ENCODE measurements at places on chromosomes 16 and 17. TPM values are rescaled to one million over a fixed set of nuclear protein-coding genes. Genes with fewer than 3 reads are reported as not detected.

DNA sequence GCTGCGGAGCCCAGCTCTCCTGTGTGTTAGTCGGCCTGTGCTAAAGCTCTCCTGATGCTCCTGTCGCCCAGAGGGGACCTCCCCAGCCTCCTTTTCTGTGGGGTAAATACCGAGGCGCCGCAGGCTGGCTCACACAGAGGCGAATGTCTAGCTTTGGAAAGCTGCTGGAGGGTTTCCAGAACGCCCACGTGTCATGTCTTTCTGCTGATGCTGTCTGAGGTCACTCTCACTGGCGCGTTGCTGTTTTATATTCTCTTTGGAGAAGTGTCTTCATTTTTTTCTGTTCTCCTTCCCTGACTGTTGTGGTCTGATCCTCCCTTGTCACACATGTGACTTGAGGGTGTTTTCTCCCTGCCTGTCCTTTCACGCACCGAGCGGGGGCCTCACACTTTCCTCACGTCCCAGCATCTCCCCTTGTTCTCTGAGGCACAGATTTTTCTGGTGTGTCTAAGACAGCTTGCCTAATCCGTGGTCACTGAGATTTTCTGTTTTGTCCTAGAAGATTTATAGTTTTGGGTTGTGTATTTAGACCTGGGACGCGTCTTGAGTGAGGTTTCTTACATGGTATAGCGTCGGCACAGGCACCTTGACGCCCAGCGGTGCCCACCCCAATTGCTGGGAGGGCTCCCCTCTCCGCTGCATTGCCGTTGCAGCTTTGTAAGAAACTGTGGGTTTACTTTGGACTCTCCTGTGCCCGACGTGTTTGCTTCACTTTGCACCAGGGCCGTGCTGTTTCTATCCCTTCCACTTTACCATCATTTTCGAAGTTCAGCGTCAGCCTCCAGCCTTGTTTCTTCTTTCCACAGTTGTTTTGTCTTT is 92.1 kb upstream of the ZNF750 start:
- DNase-seq, result no peak
- peak overlapping the region; percentile 45 for H3K27ac ChIP-seq
- no peaks in the 10 kb centered on the region for H3K4me1 ChIP-seq
- H3K4me3 ChIP-seq, result peak overlapping the region; percentile 37
- peaks cover 5% of the 10 kb centered on the region for H3K27me3 ChIP-seq

DNA sequence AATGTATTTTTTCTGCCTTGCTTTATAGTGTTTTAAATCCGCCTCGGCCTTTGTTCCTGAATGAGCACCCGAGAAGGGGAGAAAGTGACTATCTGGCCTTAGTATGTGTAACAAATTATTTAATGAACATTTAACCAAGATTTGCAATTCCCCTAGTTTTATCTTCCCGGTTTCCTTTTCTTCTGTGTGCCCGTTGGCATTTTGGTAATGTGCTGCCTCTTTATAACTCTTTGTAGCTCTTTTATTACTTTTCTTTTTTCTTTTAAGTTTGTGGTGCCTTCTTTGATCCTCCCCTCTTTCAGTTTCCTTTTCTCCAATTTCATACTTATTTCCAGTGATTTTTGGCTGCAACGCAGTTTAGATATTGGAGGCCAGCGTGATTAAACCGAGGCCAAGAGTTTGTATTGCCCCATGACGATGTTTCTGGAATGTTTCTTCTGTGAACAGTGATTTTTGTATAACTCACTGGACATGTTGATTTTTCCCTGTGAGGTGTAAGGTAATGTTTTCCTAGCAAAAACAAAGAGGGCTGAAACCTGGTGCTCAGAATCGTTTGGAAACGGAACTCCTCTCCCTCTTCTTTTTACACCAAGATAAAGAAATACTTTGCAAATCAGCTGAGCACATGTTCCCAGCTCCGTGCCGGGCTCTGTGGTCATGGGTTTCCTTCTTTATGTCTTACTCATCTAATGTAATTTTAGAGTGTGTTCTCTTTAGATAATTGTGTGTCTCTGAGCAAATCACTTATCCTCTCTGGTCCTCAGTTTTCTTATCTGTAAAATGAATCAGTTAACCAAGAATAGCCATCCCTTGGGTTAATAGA is 344.3 kb downstream of the WWOX start:
- no peaks in the 10 kb centered on the region for H3K4me1 ChIP-seq
- no peak overlapping the region for H3K27ac ChIP-seq
- H3K36me3 ChIP-seq, result no peaks in the 10 kb centered on the region
- H3K27me3 ChIP-seq, result no peaks in the 10 kb centered on the region

DNA sequence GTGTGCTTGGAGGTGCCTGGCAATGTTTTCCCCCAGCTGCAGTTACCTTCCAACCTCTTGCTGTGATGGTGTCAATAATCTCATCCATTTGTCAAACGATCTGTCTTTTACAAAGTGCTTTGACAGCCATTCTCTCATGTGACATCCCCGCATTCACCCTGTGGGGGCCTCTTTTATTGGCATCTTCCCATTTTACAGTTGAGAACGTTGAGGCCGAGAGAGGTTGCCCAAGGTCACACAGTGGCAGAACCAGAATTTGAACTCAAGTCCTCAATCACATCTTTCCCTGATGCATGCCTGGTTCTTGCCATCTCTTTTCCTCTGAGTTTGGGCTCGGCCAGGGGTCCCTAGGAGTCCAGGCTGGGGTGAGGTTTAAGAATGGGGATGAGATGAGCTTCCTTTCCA is 1.5 kb downstream of the TAOK2 start:
- peak overlapping the region; percentile 94 for H3K4me3 ChIP-seq
- H3K4me1 ChIP-seq, result peaks cover 25% of the 10 kb centered on the region
- H3K27ac ChIP-seq, result peak overlapping the region; percentile 83
- no peaks in the 10 kb centered on the region for H3K36me3 ChIP-seq

- DNase-seq, result no peak
- no peak overlapping the region for H3K4me3 ChIP-seq
- H3K27ac ChIP-seq, result no peak overlapping the region
- H3K4me1 ChIP-seq, result no peaks in the 10 kb centered on the region
- H3K27me3 ChIP-seq, result no peaks in the 10 kb centered on the region
Measured at GRCh38 chr17:69406941-69407340, 7.6 kb upstream of the MAP2K6 start.

GRCh38 chr17:1484060-1484535 is 8.4 kb downstream of the MYO1C start:
- H3K4me3 ChIP-seq, result peak overlapping the region; percentile 57
- peaks cover 5% of the 10 kb centered on the region for H3K36me3 ChIP-seq
- H3K27ac ChIP-seq, result no peak overlapping the region
- H3K27me3 ChIP-seq, result peaks cover 10% of the 10 kb centered on the region

DNA sequence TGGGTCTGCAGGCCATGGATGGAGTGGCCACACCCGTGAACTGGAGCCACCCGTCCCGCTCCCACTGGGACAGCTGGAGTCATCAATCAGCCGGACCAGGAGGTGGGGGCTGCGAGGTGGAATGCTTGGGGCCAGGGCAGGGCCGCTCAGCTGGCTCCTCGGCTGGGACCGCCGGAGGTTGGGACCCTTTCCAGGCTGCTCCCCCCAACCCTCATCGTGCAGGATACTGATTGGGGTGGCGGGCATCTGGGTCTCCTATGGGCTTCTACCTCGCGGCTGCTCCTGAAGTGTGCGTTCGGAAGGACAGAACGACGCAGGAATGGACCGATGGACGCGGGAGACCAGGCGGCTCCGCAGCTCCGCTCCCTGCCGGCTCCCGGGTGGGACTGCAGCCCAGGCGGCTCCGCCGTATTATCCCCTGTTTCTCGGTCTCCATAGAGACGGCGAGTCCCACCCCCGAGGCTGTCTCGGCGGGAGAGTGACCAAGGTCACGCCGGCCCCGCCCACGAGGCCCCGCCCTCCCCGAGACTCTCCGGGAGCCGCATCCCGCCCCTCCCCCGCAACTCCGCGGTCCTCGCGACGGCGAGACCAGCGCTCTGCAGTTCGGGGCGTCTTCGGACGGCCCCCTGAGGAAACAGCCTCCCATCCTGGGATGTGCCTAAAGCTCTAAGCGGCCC is at the start of gene TPPP3:
TSS of gene TPPP3 (minus strand) at position 388 of the 677 bp plus-strand sequence. CDS start 2,387 bp downstream, outside the sequence.
- peak; percentile 89 for DNase-seq
- peak within 1 kb of the TSS; percentile 72 for H3K27ac ChIP-seq
- H3K4me3 ChIP-seq, result peak within 1 kb of the TSS; percentile 85
- H3K27me3 ChIP-seq, result peaks cover 15% of the 10 kb centered on the region
- H3K36me3 ChIP-seq, result no peaks in the 10 kb centered on the region

DNA sequence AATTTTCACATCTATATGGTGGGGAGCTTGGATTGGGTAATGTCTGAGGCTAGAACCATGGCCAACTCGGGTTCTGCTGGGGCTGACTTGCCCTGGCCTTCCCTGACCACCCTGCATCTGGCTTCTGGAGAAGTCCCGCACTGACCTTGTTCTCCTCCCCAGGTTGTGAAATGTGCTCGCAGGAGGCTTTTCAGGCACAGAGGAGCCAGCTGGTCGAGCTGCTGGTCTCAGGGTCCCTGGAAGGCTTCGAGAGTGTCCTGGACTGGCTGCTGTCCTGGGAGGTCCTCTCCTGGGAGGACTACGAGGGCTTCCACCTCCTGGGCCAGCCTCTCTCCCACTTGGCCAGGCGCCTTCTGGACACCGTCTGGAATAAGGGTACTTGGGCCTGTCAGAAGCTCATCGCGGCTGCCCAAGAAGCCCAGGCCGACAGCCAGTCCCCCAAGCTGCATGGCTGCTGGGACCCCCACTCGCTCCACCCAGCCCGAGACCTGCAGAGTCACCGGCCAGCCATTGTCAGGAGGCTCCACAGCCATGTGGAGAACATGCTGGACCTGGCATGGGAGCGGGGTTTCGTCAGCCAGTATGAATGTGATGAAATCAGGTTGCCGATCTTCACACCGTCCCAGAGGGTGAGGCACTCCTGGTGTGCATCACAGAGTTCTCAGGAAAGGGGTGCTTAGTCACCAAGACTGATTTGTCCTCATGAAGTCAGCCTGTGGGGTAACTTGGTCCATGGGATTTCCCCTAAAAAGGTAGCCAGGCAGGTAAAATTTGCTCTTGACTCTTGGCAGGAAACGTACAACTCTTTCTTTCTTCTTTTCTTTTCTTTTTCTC is 6.1 kb downstream of the NOD2 start:
- H3K36me3 ChIP-seq, result peaks cover 5% of the 10 kb centered on the region

DNA sequence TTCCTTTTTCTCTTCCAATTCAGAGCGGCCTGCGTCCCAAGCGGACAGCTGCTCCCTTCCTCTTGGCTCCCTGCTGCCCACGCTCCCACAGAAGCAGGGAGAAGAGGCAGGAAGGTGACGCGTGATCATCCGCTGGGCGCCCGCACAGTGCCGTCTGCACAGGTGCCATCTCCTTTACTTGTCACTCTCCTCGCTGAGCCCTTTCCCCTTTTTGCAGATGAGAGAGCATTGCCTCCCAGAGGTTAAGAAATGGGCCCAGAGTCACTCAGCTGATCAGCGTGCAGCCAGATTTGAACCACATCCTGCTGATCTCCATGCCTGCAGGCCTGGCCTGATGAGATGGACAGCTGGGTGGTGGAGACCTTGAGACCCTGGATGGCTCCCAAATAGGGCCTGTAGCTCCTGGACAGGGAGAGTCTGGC is 299.8 kb downstream of the SEC14L1 start:
- H3K27me3 ChIP-seq, result peaks cover 12% of the 10 kb centered on the region
- H3K4me3 ChIP-seq, result peak overlapping the region; percentile 30
- H3K36me3 ChIP-seq, result no peaks in the 10 kb centered on the region
- peaks cover 55% of the 10 kb centered on the region for H3K4me1 ChIP-seq
- peak overlapping the region; percentile 75 for H3K27ac ChIP-seq

- H3K27me3 ChIP-seq, result peaks cover 5% of the 10 kb centered on the region
- no peak overlapping the region for H3K27ac ChIP-seq
- DNase-seq, result no peak
- H3K4me1 ChIP-seq, result no peaks in the 10 kb centered on the region
- H3K4me3 ChIP-seq, result no peak overlapping the region
Measured at GRCh38 chr16:2962334-2963073, 1.6 kb upstream of the KREMEN2 start.

DNA sequence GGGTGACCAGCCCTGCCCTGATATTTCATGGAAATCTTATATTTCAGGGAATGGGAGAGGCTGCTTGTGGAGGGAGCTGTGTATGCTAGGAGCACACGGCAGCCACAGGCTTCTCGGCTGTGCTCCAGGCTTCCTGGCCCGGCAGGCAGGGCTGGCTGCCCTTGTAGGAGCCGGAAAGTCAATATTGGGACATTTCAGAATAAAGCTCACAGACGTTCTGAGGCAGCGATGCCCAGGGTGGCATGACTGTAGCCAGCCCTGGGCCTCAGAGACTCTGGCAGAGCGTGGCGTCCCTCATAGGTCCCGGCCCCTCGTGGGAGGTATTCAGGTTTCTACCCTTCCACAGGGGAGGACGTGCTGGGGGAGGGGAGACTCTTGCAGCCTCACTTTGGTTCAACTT is 65.7 kb downstream of the BANP start:
- H3K36me3 ChIP-seq, result peaks cover 6% of the 10 kb centered on the region
- H3K4me3 ChIP-seq, result no peak overlapping the region
- no peak for DNase-seq
- no peaks in the 10 kb centered on the region for H3K27me3 ChIP-seq
- H3K27ac ChIP-seq, result no peak overlapping the region

GRCh38 chr16:10827691-10828341 is 9.2 kb upstream of the TVP23A start:
- H3K4me3 ChIP-seq, result no peak overlapping the region
- no peaks in the 10 kb centered on the region for H3K4me1 ChIP-seq
- DNase-seq, result no peak
- peaks cover 4% of the 10 kb centered on the region for H3K27me3 ChIP-seq
- no peak overlapping the region for H3K27ac ChIP-seq

GRCh38 chr16:64870859-64871258 is 251.0 kb downstream of the CDH11 start:
- H3K4me3 ChIP-seq, result no peak overlapping the region
- H3K36me3 ChIP-seq, result no peaks in the 10 kb centered on the region
- no peak for DNase-seq
- H3K27ac ChIP-seq, result no peak overlapping the region
- peaks cover 2% of the 10 kb centered on the region for H3K4me1 ChIP-seq

- no peak for DNase-seq
- H3K27me3 ChIP-seq, result peaks cover 3% of the 10 kb centered on the region
Measured at GRCh38 chr17:32103476-32104113, 38.7 kb upstream of the RHOT1 start.

GRCh38 chr17:50916026-50916707 is 50.0 kb upstream of the TOB1 start:
- H3K4me1 ChIP-seq, result peaks cover 18% of the 10 kb centered on the region
- no peak for DNase-seq
- H3K36me3 ChIP-seq, result no peaks in the 10 kb centered on the region
- H3K27me3 ChIP-seq, result peaks cover 6% of the 10 kb centered on the region
- no peak overlapping the region for H3K27ac ChIP-seq
- H3K4me3 ChIP-seq, result no peak overlapping the region

GRCh38 chr17:41957031-41957868 is 9.3 kb upstream of the CNP start:
- peaks cover 2% of the 10 kb centered on the region for H3K27me3 ChIP-seq
- DNase-seq, result no peak
- H3K4me1 ChIP-seq, result peaks cover 13% of the 10 kb centered on the region
- no peak overlapping the region for H3K4me3 ChIP-seq

The TCAP gene
- 2.3 TPM for total RNA-seq

The CCL17 gene
- total RNA-seq, result not detected

The CDH13 gene
- 81.1 TPM for total RNA-seq

The SAMD14 gene
- 95.0 TPM for total RNA-seq

The PVALEF gene
- 0.29 TPM for total RNA-seq

The OR3A2 gene
- total RNA-seq, result 2.6 TPM
